Natural killer cell treated with Interleukin-12 subunit alpha and Interleukin-12 subunit beta and Interleukin-15 and Interleukin-18, amount 100 ng/mL, for 72 hours (primary cell): ENCODE measurements at places on chromosomes 3 and 15.

DNA sequence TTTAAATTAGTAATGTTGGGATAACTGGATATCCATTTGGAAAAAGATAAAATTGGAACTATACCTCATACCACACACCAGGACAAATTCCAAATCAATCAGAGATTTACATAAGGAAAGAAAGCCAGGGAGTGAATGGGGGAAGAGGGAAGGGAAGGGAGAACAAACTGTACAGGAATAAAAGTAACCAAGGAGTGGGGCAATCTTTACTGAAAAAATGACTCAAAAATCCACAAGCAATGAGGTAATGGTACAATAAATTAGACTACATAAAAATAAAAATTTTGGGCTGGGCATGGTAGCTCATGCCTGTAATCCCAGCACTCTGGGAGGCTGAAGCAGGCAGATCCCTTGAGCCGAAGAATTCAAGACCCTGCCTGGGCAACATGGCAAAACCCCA, 82.6 kb downstream of the MLH1 start:
- DNase-seq: no peak

DNA sequence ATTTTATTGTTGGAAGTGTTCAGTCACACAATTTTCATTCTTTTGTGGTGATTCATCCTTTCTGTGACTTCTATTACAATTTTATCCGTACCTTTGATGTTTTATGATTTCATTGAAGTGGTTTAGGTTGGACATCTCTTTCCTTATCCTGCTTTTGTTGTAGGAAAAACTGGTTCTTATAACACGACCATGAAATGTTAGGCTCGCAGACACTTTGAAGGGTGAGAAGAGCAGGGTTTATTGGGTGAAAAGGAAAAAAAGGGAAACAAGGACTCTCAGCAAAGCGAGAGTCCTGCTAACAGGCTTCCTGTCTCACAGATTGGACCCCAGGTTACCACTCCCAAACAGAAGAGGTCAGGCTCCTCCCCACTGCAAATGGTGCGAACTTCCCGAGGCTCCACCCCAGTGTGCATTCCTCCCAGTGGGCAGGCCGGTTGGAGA, 257.4 kb downstream of the STXBP5L start:
- no peak for DNase-seq

GRCh38 chr3:38519000-38519399, 22.9 kb downstream of the EXOG start:
- DNase-seq: no peak

DNA sequence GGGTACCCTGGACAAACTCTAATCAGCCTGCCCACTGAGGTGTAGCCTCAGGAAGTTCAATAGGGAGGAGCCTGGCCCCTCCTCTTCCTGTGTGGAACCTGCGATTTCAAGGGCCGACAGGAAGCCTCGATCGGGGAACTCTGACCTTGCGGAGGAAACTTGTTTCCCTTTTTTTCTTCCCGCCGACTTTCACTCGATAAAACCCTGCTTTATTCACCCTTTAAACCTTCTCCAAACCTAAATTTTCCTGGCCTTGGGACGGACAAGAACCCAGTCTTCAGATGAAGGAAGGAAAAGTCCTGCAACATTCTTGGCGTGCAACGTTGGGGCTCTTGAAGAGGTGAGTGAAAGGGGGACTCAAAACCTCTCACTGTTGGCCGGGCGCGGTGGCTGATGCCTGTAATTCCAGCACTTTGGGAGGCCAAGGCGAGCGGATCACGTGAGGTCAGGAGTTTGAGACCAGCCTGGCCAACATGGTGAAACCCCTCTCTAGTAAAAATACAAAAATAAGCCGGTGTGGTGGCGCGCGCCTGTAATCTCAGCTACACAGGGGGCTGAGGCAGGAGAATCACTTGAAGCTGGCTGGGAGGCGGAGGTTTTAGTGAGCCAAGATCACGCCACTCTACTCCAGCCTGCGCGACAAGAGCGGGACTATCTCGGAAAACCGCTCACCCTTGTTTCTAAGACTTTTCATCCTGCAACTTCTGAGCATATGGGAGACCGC, 208.2 kb downstream of the ZNF385D start:
- no peak for DNase-seq

- no peak for DNase-seq
Observed at GRCh38 chr3:11582191-11582968, 61.3 kb downstream of the VGLL4 start.

- DNase-seq: no peak
Observed at GRCh38 chr3:191557322-191557721, 96.4 kb downstream of the PYDC2 start.

DNA sequence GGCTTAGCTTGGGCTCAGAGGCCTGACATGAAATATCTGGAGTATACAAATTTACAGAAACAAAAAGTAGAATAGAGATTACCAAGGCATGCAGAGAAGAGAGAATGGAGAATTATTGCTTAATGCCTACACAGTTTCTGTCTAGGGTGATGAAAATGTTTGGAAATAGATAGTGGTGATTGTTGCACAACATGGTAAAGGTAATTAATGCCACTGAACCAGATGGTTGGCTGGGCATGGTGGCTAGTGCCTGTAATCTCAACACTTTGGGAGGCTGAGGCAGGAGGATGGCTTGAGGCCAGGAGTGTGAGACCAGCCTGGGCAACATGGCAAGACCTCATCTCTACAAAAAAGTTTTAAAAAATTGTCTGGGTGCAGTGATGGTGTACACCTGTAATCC, 46.6 kb upstream of the OSBPL11 start:
- no peak for DNase-seq

DNA sequence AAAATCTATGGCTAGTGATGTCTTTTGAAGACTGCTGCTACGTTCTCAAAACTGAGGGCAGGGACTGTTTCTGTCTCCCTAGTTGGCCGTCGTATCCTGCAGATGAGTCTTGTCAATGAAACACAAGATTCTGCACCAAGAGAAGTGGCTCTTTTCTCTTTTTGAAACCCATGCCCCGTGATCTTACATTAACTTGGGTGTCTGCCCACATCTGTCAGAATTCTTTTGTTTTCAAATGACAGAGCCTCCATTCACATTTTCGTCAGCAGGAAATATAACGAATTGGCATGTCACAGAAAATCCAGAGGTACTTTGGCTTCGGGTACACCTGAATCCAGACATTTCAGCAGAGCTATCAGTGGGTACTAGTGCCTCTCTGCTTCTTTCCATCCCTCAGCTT, 331.3 kb upstream of the PROK2 start:
- no peak for DNase-seq

GRCh38 chr15:40306908-40307307, 827 bp downstream of the PLCB2 start:
- DNase-seq: peak; percentile 51

DNA sequence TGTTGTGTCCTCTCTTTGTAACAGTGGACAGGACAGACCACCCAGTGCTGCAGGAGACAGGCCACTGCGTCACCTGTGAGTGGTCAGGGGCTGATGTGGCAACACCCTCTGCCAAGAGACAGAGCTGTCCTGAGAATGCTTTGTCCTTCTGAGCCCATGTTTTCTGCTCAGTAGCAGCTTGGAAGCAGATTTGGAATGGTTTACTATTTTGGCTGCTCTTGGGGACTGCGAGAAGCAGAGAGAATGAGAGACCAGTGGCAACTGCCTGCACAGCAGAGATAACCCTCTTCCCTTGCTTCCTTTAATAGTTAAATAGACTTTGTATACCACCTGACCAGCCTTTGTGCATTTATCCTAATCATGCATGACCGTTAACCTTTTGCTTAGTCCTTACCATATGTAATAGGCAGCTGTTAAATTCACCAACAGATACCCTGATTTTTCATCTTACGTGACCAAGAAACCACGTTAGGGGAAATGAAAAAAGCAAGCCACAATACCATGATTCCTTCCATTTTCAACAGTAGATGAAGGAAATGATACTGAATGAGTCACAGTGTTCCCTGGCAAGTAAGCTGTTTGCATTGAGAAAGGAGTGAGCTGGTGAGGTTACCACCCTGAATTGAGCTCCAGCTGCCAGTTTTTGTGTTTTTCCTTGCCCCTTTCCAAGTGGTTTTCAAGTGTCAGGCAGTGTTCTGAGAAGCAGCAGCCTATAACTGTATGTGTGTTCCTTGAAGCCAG, 35.5 kb downstream of the B3GALNT1 start:
- no peak for DNase-seq

GRCh38 chr3:168096210-168096652, 507 bp upstream of the GOLIM4 start:
- peak; percentile 62 for DNase-seq
